Epithelial cell of umbilical artery (primary cell): ENCODE measurements at places on chromosomes 1 and 21. TPM values are rescaled to one million over a fixed set of nuclear protein-coding genes. Genes with fewer than 3 reads are reported as not detected.

Gene ENAH
- 25.0 and 51.1 TPM in 2 replicates for total RNA-seq

Gene PLEKHN1
- total RNA-seq: 0.30 and 0.32 TPM in 2 replicates

Gene RPAP2
- total RNA-seq: 5.5 and 16.4 TPM in 2 replicates

Gene S100A7
- total RNA-seq: not detected in 2 replicates

Gene MFAP2
- total RNA-seq: 16.3 and 31.5 TPM in 2 replicates

Gene PDE4DIP
- total RNA-seq: 17.9 and 24.3 TPM in 2 replicates

Gene TFF2
- not detected in 2 replicates for total RNA-seq

Gene ATP1A4
- not detected in 2 replicates for total RNA-seq

Gene UBE2U
- not detected in 2 replicates for total RNA-seq

Gene S100A12
- not detected in 2 replicates for total RNA-seq

Gene A3GALT2
- not detected in 2 replicates for total RNA-seq

Gene CLDN17
- not detected in 2 replicates for total RNA-seq

Gene RGS16
- under 0.01 TPM in 1 of 2 replicates, not detected in the other for total RNA-seq

Gene SLC16A4
- total RNA-seq: 6.8 and 10.3 TPM in 2 replicates

Gene HSPA6
- 0.30 and 0.32 TPM in 2 replicates for total RNA-seq

Gene ANKRD65
- total RNA-seq: under 0.01 TPM in 1 of 2 replicates, not detected in the other

Gene FCRL4
- total RNA-seq: not detected in 2 replicates
